Activated T-cell treated with anti-CD3 and anti-CD28 coated beads for 4 hours (primary cell): ENCODE measurements at places on chromosomes 4 and X.

DNA sequence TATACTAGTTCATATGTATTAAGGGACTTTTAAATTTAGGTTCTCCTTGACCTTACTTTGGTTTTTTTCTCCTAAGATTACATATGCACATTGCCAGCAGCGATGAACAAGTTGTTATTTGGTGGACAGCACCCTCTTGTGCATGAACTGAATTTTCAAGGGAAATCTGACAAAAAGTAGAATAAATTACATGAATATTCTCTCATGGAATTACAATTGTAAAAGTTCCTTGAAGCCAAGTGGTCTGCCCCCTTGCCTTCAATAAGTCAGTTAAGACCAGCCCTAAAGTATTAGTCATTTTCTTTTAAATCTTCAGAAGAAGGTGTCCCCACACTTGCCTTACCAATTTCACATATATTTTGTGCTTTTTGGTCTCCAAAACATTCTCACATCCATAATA lies 30.7 kb upstream of the SMARCA5 start:
- DNase-seq, result no peak

DNA sequence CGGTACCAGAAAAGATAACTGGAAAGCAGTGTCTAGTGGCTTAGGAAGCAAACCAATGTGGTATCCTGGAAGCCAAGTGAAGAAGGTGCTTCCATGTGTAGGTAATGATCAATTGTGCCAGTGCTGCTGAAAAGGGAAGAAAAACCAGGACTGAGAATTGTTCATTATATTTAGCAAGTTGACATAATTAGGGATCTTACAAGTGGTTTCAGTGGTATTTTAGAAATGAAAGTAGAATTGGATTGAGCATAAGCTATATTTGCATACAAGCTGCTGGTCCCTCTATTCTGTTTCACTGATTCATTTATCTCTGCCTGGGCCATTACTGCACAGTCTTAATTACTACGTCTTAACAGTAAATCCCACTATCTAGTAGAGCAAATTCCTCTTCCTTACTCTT lies 32.3 kb downstream of the PRDM8 start:
- DNase-seq, result no peak

DNA sequence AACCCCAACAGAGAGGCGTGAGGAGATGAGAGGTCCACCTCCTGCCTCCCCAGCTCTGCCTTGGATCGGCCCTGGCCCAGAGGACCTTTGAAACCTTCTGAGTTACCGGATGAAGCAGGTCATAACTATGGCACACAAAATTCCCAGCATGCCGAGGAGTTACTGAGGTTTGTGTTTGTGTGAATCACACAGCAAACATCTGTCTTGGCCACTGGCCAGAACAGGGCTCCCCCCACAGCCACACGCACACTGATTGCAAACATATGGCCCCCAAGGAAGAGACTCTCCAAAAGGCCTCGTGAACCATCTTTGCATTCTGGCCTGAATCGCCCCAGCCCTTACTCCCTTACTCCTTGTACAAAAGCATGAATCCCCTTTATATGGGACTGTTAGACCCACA lies 18.9 kb downstream of the RPS4X start:
- no peak for DNase-seq

- DNase-seq, result no peak
Measured at GRCh38 chr4:121096629-121097028, 24.3 kb upstream of the NDNF start.

DNA sequence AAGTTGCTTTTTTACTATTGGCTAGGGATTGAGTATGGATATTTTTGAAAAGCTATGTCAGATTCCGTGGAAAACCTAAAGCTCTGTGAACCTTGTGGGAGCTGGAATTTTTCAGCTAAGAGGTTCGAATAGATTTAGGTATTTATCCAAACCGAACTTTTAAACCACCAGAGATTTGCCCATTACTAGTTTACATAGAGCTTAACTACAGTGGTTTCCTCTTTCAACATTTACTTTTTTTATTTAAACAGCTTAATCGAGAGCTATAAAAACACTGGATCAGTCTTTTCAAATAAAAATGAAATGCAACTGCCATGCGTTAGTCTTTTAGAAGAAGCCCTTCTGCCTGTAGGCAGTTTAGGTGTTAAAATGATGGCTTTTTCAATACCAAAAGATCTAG lies 377.0 kb downstream of the RPA4 start:
- no peak for DNase-seq

DNA sequence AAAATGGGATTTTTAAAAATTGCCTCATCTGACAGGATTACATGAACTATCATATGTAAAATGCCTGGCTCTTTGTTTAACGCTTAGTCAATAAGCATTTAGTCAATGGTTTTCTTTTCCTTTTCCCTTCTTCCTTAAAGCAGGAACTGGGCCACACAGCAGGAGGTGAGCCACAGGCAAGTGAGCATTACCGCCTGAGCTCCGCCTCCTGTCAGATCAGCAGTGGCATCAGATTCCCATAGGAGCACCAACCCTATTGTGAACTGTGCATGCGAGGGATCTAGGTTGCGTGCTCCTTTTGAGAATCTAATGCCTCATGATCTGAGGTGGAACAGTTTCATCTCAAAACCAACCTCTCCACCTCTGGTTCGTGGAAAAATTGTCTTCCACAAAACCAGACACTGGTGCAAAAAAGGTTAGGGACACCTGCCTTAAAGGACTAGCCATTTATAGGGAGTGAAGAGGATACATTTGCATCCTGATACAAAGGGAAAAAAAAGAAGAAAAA lies 306.1 kb downstream of the FBXW7 start:
- no peak for DNase-seq

GRCh38 chrX:11566789-11567188 lies 98.9 kb downstream of the ARHGAP6 start:
- DNase-seq, result no peak

GRCh38 chr4:61493470-61493869 lies 293.3 kb downstream of the ADGRL3 start:
- no peak for DNase-seq

DNA sequence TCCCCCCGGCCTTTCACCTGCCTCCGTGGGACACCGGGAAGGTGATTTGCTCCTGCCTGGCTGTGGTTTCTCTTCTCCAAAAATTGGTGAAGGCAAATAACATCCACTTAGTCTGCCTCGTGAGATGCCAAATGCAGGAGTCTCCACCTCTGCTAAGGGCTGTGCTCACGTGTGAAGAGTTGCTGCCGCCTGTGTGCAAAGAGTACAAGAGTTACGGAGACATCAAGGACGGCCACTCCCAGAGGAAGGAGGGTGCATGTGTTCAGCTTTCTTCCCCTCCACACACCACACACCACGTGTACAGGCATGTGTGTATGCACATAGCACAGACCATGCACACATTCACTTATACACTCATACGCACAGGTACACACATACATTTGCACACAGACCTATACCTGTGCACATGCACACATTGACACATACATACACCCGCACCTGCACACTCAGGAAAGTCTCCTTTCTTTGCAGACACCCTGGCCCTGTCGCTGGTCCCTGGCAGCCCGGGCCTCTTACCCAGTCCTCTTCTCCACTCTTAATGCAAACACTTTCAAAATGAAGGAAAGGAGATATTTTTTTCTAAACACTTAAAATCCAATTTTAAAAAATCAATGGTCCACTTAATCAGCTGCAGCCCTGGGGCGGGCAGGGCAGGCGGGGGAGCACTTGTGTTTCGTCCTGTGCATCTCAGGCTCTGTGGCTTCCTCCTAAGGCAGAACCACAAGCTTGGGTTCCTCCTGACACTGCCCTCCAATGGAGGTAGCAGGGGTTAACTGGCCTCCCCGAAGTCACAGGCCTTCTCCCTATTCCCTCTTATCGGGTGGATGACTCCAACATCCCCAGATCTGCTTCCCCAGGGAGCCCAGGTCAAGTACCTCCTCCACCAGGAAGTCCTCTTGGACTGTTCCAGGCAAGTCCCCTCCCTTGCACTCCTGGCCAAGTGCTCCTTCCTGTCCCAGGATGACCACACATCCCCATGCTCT lies 103.0 kb downstream of the CPZ start:
- DNase-seq, result no peak

DNA sequence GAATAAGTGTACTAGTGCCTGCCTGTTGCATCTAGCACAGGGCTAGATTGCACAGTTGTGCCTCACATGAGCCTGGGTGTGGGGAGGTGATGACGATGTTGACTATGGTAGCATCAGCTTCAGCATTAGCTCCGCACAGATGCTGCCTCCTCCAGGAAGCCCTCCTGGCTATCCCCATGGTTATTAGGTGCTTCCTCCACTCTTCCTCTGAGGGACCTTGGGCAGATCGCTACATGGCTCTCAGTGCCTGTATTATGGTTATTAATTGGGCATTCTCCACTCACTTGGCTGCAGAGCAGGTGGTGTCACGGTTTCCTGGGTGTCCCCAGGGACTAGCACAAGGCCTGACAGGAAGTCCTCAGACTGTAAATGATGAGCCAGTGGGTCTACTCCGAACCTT lies 325.6 kb downstream of the ARHGAP10 start:
- no peak for DNase-seq

- no peak for DNase-seq
Measured at GRCh38 chr4:74473155-74473811, 28.3 kb downstream of the AREG start.

- no peak for DNase-seq
Measured at GRCh38 chr4:102754044-102754443, 6.7 kb downstream of the MANBA start.

DNA sequence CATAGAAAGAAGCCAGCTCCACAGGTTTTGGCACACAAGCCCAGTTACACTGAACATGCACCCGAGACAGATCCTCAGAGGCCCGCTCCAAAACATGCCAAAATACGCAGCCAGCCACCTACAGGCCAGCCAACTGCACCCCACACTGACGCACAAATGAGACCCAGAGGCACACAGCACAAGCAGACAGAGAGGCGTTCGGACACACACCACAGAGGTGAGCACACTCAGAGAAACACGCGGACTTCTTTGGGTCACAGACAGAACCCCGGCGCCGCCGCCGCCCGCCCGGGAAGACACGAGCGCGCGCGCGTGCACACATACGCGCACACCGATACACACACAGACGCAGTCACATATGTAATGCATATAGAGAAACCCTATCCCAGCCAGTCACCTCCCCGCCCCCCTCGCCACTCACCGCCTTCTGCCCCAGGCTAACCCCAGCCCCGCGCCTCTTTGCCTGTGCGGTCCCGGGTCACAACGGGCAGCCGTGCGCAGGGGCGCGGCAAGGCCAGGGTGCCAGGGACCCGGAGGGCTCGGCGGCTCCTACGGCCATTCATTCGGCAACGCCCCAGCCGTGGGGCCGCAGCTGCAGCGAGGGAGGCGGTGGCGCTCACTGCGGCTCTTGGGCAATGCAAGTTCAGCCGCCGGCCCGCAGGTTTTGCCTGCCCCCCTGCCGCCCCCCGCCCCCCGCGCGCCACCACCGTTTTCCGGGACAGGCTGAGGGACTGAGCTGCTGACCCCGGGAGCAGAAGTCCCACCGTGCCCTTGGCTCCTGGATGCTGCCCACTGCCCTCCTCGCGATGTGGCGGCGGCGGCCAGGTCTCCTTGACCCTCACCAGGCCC lies 553 bp downstream of the SEPTIN6 start:
- DNase-seq, result peak; percentile 43
